Suprapubic skin (tissue), 4 donors: ENCODE measurements at places on chromosomes 2 and 18. TPM values are rescaled to one million over a fixed set of nuclear protein-coding genes. Genes with fewer than 3 reads are reported as not detected.

- no peak overlapping the region for H3K27ac ChIP-seq
- no peaks in the 10 kb centered on the region for H3K27me3 ChIP-seq
- H3K36me3 ChIP-seq: peaks cover 63% of the 10 kb centered on the region
- no peak overlapping the region for H3K4me3 ChIP-seq
- H3K4me1 ChIP-seq: no peaks in the 10 kb centered on the region
These were observed 19.7 kb downstream of the TYMS start for GRCh38 chr18:677145-677544.

The TWSG1 gene
- total RNA-seq: 19.5 TPM

The CCDC178 gene
- not detected for total RNA-seq

GRCh38 chr2:86580560-86580959 is 17.3 kb upstream of the CHMP3 start:
- no peak overlapping the region for H3K4me3 ChIP-seq
- DNase-seq: no peak
- H3K27ac ChIP-seq: no peak overlapping the region
- peaks cover 7% of the 10 kb centered on the region for H3K4me1 ChIP-seq
- H3K27me3 ChIP-seq: no peaks in the 10 kb centered on the region

- no peaks in the 10 kb centered on the region for H3K36me3 ChIP-seq
- DNase-seq: no peak
- H3K4me1 ChIP-seq: no peaks in the 10 kb centered on the region
These were observed 32.1 kb downstream of the E2F6 start for GRCh38 chr2:11433822-11434221.

GRCh38 chr18:79366177-79367094 is 29.3 kb upstream of the NFATC1 start:
- no peak overlapping the region for H3K27ac ChIP-seq
- H3K27me3 ChIP-seq: no peaks in the 10 kb centered on the region
- no peaks in the 10 kb centered on the region for H3K4me1 ChIP-seq
- no peak for DNase-seq
- no peak overlapping the region for H3K4me3 ChIP-seq
- peaks cover 20% of the 10 kb centered on the region for H3K36me3 ChIP-seq

The MDH1B gene
- total RNA-seq: 0.26 TPM

DNA sequence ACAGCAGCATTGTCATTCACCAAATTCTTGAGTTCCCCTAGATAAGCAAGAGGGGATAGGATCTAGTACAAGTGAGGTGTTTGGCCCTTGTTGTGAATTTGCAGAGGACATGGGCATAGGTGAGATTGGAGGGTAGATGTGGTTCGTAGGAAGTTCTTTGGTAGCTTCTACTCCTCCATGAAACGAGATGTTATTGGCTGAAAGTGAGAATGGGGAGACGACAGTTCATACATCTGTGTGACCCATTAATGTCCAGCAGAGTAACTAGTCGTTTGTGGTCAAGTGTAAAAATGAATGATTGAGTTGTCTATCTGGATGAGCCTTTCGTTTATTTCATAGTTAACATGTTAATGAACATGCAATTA is 90.4 kb downstream of the UBE2E3 start:
- no peaks in the 10 kb centered on the region for H3K36me3 ChIP-seq
- DNase-seq: no peak
- no peaks in the 10 kb centered on the region for H3K27me3 ChIP-seq
- H3K27ac ChIP-seq: no peak overlapping the region
